CD4-positive, alpha-beta T cell treated with Interleukin-21 for 1 hour (primary cell): ENCODE measurements at places on chromosomes 6 and 20.
A peak's percentile ranks its signal among the peaks of the same experiment; 100 is the strongest.

DNA sequence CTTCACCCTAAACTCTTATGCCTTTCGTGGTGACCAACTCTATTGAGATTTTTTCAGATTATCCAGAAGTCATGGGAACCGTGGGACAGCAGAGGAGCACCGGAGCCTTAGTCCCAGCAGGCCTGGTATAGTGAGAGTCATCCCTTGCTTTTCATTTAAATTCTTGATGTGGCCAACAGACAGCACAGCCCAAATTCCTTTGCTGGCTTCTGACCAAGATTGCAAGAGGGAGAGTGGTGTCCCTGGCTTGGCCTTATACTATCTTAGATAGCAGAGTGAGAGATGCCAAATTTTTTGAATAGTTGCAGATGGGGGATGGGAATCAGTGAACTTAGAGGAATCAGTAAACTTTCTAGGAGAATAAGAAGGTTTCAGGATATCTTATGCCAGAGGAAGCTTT, 7.8 kb downstream of the STX11 start:
- DNase-seq: no peak

DNA sequence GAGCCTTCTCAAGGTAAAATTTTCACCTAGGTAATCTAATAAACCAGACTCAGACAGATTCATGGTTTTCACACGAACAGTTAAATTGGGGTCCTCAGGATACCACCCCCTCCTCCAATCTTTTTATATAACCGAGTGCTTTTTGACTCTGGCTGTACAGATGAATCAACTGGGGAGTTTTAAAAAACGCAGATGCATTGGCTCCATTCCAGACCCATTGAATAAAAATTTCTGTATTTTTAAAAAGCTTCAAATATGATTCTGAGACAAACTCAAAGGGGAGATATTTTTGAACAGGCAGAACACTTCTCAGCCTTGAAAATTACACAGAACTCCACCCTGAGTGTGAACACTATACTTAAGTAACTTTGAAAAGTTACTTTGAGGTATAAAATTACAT, 7.2 kb downstream of the UTRN start:
- DNase-seq: no peak

- DNase-seq: no peak
Observed at GRCh38 chr6:114055763-114056162, 84.8 kb upstream of the HDAC2 start.

DNA sequence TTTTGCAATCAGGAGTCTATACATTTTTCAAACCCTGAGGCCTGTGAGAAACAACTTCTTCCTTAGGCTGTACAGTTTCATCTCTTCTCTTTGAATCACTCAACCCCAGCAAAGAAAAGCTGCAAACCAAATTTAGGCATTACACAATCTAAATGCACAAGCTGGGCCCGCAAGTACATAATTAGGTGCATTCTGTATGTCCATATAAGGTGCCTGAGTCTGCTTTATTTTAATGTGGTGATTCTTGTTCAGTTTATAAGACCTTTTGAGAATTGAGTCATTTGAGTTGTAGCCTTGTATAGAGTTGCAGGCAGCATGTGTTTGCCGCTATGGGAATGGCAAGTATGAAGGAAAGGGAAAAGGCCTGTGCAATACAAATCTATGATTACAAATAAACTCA, 709.6 kb upstream of the MARCKS start:
- no peak for DNase-seq

DNA sequence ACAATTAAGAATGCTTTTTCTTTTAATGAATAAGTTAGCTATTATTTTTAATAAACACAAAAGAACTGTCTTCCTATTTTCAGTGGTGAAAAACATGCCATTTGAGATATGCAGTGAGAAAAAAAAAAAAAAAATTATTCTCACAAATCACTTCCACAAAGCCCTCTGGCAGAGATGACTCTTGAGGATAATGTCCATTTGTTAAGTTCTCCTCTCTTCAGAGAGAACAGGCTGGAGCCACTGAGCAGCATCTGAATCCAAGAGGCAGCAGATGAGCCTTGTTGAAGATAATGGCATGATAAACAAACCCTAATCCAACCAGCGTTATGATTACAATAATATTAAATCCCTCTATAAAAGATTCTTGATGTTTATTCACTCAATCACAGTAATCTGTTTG, 105.0 kb downstream of the PTPRK start:
- DNase-seq: no peak

GRCh38 chr20:63097336-63097831, 90.6 kb upstream of the BHLHE23 start:
- no peak for DNase-seq

DNA sequence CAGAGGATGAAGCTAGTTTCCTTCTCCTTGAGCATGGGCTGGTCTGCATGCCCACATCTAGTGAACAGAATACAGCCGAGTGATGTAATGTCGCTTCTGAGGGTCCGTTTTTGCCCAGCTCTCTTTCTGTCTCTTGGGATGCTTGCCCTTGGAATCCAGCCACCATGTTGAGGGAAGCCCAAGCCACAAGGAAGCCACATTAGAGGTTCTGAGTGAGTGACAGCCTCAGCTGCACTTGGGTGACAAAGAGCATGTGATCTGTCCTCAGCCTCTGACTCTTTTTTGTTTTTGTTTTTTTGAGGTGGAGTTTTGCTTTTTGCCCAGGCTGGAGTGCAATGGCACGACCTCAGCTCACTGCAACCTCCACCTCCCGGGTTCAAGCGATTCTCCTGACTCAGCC, 100.6 kb upstream of the SALL4 start:
- no peak for DNase-seq

- DNase-seq: no peak
Observed at GRCh38 chr6:26186652-26187051, 99.4 kb downstream of the HFE start.

DNA sequence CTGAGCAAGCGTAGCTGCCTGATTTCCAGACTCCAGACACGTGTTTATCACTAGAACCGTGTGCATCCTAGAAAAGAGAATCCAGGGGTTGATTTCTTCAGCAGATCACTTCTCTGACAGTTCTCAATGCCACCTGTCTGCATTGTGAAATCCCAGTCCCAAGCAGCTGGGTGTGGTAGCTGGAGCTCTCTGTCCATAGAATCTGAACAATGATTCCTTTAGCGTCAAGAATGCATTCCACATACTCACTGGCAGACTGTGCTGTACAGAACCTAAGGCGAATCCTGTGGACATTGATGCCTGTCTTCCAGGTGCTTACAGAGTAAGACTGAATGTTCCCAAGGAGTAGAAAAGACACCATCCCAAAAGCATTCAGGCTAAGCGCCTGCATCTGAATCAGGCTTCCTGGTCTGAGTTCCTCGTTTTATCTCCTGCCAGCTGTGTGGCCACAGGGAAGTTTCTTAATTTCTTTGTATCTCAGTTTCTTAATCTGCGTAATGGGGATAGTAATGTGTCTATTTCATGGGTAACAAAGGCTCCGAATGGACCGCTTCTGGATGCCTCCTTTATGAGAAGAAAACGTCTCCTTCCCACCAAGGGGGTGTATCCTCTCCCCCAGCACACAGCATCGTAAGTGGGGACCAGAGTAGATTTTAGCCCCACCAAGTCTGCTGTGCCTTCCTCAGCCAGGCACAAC, 10.4 kb upstream of the TRAF3IP2 start:
- DNase-seq: no peak

- no peak for DNase-seq
Observed at GRCh38 chr6:30741063-30741779, 1.3 kb downstream of the FLOT1 start.

- DNase-seq: no peak
Observed at GRCh38 chr6:157800420-157801237, 22.4 kb upstream of the SNX9 start.

DNA sequence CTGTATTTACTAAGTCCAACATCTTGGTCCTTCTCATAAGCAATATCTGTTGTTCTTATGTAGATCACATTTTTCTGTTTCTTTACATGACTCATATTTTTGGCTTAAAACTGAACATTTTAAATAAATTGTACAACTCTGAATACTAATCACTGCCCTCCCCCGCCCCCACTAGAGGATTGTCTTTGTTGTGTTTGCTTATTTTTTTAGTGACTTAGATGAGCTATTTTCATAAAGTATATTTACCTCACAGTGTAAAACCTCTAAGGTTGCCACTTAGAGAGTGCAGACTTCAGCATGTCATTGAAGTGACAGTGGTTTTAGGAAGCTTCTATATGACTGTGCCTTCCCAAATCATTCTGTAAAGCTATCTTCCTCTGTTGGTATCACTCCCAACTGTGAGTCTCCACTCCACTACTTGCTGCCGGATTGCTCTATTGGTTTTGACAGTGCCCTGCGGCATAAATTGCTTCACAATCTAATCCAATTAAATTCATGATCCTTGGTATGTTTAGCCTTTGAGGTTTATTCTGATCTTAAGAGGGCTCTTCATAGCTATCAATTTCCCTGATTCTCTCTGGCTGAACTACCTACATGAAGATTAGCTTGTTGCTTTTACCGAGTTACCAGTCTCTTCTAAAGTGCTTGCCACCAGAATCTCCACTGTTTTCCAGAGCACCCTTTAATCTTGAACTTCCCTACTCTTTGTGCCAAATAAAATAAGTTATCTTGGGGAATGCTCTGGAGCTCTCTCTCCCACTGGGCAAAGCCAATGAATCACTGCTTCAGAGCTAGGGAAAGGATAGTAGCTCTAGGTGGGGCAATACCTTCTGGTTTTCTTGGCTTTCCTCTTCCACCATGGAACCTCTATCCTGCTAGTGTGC, 33.0 kb downstream of the SPTLC3 start:
- no peak for DNase-seq

- DNase-seq: no peak
Observed at GRCh38 chr6:56222499-56222898, 24.9 kb downstream of the COL21A1 start.

DNA sequence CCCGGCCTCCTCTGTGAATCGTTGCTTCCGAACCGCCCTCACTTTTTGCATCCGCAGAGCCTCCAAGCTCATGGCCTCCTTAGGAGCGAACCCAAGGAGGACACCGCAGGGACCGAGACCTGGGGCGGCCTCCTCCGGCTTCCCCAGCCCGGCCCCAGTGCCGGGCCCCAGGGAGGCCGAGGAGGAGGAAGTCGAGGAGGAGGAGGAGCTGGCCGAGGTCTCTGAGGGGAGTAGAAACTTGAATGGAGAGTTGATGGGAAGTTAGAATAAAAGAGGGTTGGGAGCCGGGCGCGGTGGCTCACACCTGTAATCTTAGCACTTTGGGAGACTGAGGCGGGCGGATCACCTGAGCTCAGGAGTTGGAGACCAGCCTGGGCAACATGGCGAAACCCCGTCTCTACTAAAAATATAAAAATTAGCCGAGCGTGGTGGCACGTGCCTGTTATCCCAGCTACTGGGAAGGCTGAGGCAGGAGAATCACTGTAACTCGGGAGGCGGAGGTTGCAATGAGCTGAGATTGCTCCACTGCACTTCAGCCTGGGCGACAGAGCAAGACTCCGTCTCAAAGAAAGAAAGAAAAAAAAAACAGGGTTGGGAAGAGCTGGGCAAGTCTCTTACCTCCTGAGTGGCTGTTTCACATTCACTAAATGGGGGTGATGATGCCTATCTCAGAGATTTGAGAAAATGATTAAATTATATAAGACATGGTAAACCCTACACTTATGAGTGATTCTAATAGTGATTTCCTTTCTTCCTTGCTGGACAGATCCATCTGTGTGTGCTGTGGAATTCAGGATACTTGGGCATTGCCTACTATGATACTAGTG, 805 bp downstream of the MSH5 start:
- DNase-seq: no peak

GRCh38 chr20:63750807-63751470, 11.4 kb downstream of the SLC2A4RG start:
- peak; percentile 65 for DNase-seq

GRCh38 chr6:36387440-36388303, at the start of gene ETV7:
TSS of gene ETV7 (minus strand) at chr6:36387669. CDS start at chr6:36387541, 128 bp downstream.
- DNase-seq: peak; percentile 68

DNA sequence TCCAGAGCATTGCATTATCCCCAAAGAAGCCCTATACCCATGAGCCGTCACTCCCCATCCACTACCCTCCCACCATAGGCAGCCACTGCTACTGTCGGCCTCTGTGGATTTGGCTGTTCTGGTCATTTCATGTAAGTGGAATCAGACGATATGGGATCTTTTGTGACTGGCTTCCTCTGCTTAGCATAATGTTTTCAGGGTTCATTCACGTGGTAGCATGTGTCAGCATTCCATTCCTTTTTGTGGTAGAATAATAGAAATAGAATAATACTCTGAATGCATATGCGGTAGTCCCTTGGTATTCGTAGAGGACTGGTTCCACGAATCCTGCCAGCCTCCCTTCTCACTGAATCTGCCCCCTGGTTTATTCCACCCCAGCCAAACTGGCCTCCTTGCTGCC, 402.6 kb upstream of the SULF2 start:
- DNase-seq: no peak

DNA sequence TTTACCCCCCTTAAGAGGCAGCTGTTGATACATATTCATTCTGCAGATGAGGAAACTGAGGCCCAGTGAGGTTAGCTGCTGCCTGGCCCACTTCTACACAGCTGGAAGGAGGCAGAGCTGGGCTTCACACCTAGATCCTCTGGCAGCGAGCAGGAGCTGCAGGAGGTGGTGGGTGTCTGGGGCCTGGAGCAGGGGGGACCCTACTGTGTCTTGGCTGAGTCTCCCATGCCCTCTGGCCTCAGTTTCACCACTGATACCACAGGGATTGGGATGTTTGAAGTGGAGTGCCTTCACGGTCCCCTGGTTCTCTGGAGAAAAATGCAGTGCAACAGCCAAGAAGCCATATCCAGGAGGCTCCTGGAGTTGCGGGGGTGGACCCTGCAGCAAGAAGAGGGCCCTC, 8.2 kb upstream of the BPIFA2 start:
- no peak for DNase-seq

DNA sequence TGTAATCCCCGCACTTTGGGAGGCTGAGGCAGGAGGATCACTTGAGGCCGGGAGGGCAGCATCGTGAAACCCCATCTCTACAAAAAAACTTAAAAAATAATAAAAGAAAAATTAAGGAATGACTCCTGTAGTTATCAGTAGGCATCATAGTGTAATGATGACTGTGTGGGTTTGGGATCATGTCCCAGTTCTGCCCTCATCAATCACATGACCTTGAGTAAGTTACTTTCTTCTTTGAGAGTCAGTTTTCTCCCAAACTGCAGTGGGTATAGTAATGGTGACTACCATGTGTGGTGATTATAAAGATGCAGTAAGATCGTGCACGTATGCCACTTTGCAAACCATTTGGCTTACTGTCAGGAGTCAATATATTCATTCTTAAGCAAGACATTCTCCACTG, 89.2 kb downstream of the TXNDC5 start:
- DNase-seq: no peak

DNA sequence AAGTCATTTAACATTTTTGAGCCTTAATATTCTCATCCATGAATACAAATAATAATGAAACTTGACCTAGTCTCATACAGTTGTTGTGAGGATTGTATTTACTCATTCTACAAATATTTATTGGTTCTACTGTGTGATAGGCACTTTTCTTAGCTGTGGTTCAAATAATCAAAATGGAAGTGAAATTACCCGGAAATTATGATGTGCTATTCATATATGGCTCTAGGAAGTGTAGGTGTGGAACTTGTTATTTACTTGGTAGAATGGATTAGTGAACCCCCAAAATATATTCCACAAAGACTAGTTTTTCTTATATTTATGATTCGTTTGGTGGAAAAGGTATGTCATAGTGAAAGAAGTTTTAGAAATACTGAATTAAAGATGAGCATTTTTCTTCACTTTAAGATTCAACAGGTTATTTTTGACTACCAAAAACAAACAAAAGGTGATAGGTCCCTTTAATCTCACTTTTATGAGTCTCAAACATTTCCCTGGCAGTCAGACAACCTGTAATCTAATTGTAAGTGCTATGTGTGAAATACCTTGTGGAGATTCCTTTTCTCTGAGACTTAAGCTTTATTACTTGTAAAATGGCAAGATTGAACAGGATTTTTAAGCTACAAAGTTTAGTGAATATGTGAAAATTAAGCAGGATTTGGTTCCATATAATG, 77.8 kb downstream of the STXBP5 start:
- DNase-seq: no peak

GRCh38 chr20:58989196-58989595, 8.1 kb downstream of the NELFCD start:
- no peak for DNase-seq
